Natural killer cell (primary cell): ENCODE measurements at places on chromosomes 5 and 9. TPM values are rescaled to one million over a fixed set of nuclear protein-coding genes. Genes with fewer than 3 reads are reported as not detected.

DNA sequence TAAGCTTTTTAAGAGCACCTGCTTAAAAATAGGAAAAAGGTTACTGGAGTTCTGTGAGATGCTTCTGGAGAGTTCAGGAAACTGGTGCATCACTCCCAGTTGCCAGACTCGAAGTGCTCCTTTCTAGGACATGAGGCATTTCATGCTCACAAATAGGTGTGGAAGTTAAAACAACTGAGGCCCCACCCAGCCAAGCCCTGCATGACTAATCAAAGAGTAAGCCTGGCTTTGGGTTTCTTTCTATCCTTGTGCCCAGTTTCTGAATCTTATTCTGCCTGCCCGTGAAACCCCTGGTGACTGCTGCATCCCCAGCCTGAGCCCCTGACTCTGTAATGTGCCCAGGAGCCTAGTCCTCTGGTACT is 7.7 kb downstream of the SPINK9 start:
- no peaks in the 10 kb centered on the region for H3K36me3 ChIP-seq
- H3K27ac ChIP-seq = no peak overlapping the region
- no peaks in the 10 kb centered on the region for H3K27me3 ChIP-seq
- no peak for DNase-seq
- H3K4me3 ChIP-seq = no peak overlapping the region

DNA sequence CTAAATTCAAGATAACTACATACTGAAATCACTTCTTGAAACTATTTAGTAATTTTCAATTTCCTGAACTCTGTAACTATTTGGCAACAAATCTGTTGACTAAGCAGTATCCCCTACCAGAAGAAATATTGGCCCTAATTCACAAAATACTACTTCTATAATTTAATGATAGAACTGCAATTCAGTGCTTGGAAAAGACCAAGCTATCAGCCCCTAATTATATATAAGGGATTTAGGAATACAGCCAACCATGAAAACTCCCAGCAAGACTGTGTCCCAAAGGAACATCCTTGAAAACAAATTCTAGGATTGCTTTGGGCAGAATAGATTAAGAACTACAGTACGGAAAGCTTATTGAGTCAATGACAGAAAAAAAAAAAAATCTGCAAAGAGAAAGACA is 169.2 kb downstream of the RAB3C start:
- no peak overlapping the region for H3K4me3 ChIP-seq
- no peaks in the 10 kb centered on the region for H3K36me3 ChIP-seq
- no peaks in the 10 kb centered on the region for H3K27me3 ChIP-seq
- no peak overlapping the region for H3K27ac ChIP-seq

DNA sequence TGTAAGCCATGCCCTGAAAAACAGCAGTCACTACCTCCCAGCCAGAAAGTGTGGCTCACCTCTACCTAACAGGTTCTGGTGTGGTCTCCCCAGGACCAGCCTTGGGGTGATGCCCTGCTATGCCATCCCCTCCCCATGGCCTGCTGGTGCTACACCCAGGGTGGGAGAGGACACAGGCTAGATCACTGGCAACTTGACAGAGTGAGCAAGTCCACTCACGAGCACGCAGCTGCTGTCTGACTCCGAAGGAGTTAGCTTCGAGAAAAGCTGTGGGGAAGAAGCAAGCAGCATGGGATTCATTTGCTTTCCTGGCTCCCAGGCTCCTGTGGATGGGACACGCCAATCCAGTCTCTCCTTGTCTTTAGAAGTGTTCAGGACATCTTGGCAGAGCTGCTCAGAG is 102.2 kb downstream of the COL5A1 start:
- no peaks in the 10 kb centered on the region for H3K36me3 ChIP-seq
- no peaks in the 10 kb centered on the region for H3K4me1 ChIP-seq
- H3K4me3 ChIP-seq = no peak overlapping the region
- H3K27ac ChIP-seq = no peak overlapping the region
- no peak for DNase-seq
- no peaks in the 10 kb centered on the region for H3K27me3 ChIP-seq

DNA sequence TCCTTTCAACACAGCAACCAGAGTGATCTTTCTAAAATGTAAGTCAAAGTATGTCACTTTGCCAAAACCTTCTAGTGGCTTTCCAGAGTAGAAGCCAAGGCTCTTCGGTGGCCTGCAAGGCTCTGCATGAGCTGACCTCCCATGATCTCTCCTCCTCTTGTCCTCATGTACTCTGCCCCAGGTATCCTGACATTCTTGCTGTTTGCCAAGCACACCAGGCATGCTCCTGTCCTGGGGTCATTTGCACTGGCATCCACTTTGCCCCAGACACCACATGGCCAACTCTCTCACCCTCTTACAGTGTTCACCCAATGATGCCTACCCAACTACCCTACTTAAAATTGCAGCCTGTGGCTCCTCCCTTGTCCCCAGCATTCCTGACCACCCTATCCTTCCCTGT is 86.3 kb downstream of the ZNF618 start:
- no peak overlapping the region for H3K4me3 ChIP-seq
- no peaks in the 10 kb centered on the region for H3K4me1 ChIP-seq
- H3K27ac ChIP-seq = no peak overlapping the region
- no peak for DNase-seq
- H3K36me3 ChIP-seq = no peaks in the 10 kb centered on the region
- no peaks in the 10 kb centered on the region for H3K27me3 ChIP-seq

DNA sequence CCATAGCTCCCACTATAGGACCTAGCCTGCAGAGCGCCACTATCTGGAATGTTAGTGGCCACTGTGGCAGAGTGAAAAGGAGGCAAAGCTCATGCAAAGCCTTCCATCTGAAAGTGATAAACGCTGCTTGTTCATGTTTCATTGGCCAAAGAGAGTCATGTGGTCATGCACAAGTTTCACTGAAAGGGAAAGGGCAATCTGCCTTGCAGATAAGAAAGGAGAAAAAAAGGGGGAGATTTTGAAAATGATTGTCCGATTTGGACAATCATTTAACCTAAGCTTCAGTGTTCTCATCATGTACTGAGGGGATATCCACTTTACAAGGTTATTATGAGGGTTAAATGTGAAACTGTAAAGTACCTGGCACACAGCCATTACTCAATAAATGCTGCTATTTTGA is 9.0 kb upstream of the MOB3B start:
- DNase-seq = no peak
- H3K4me1 ChIP-seq = no peaks in the 10 kb centered on the region
- no peak overlapping the region for H3K4me3 ChIP-seq
- no peaks in the 10 kb centered on the region for H3K27me3 ChIP-seq

CCL21 gene
- total RNA-seq = not detected

- no peak overlapping the region for H3K4me3 ChIP-seq
- H3K27ac ChIP-seq = no peak overlapping the region
- no peaks in the 10 kb centered on the region for H3K27me3 ChIP-seq
- H3K4me1 ChIP-seq = no peaks in the 10 kb centered on the region
- no peaks in the 10 kb centered on the region for H3K36me3 ChIP-seq
- DNase-seq = no peak
These were observed 80.4 kb downstream of the LRSAM1 start for GRCh38 chr9:127531676-127532075.

BTNL8 gene
- not detected for total RNA-seq

DNA sequence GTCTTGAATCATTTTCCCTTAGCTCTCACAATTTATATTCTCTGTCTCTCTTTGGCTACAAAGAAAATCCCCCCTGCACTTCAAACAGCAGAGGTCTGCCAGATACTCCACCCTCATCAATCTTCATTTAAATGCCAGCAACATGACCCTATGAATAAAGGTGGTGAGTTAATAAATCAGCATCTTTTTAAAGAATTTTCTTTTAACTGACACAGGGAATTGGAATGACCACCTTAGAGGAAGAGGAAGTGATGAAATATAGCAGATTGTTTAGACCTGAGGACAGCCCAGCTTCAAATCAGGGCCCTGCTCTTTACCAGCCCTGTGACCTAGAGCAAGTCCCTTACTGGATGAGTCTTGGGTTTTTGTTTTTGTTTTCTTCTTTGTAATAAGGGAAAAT is 223.1 kb upstream of the PAPPA start:
- no peaks in the 10 kb centered on the region for H3K4me1 ChIP-seq
- H3K27ac ChIP-seq = no peak overlapping the region
- no peaks in the 10 kb centered on the region for H3K27me3 ChIP-seq
- DNase-seq = no peak
- H3K36me3 ChIP-seq = no peaks in the 10 kb centered on the region

MARCOL gene
- total RNA-seq = not detected

- H3K27ac ChIP-seq = no peak overlapping the region
- DNase-seq = no peak
- H3K4me1 ChIP-seq = no peaks in the 10 kb centered on the region
- peaks cover 22% of the 10 kb centered on the region for H3K36me3 ChIP-seq
These were observed 7.2 kb upstream of the RPL26L1 start for GRCh38 chr5:172952034-172952511.

LCNL1 gene
- total RNA-seq = 8.2 TPM

SERINC5 gene
- total RNA-seq = 6.8 TPM

DNA sequence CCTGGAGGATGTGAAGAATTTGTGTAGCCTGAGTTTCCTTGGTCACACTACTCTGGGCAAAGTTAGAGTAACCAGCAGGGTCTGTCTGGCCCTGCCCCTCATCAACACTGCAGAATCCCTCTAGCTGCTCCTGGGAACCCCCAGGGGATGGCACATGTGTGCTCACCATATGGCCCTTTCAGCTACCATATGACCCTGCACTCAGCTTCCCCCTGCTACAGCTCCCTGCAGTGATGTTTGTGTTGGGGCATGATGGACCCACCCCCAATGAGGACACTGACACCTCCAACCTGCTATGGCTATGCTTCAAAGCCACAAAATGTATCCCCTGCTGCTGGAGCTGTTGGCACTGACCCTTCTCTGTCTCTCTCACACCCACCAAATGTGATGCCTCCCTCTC is 152.7 kb downstream of the SNX18 start:
- no peak for DNase-seq
- no peaks in the 10 kb centered on the region for H3K27me3 ChIP-seq
- peaks cover 31% of the 10 kb centered on the region for H3K4me1 ChIP-seq
- no peaks in the 10 kb centered on the region for H3K36me3 ChIP-seq
- no peak overlapping the region for H3K4me3 ChIP-seq
- H3K27ac ChIP-seq = no peak overlapping the region

GRCh38 chr5:1494780-1495524 is 28.8 kb downstream of the LPCAT1 start:
- peaks cover 50% of the 10 kb centered on the region for H3K36me3 ChIP-seq
- peak; percentile 74 for DNase-seq
- H3K27me3 ChIP-seq = no peaks in the 10 kb centered on the region
- H3K27ac ChIP-seq = peak overlapping the region; percentile 92
- peak overlapping the region; percentile 11 for H3K4me3 ChIP-seq
- H3K4me1 ChIP-seq = peaks cover 89% of the 10 kb centered on the region

DNA sequence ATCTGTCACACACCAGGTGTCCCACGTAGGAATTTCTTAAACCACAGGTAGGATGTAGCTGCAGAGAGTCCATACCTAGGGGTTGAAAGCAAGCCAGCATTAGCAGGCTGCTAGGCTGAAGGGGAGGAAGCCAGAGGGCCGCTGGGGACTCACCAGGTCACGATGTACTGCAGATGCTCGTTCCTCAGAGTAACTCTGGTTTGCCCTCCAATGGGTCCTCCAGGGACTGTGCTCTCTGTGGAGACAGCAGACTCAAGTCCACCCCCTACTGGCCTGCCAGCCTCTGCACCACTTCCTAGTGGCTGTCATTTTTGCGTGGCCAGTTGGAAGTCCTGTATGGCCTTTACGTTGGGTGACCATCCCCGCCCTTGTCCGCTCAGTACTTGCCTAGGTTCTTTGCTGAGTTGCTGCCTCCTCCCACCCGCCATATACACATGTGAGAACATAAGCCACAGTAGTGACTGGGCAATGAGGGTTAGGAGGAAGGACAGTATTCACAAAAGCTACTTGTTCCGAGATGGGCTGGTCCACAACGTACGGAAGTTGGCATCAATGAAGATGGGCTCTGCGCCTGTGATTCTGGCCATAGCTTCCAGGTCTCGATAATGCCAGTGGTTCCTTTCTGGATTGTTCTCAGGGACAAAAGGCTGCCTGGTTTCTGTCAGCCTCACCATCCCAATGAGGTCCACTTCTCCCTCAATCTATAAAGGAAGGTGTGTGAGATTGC is 4.1 kb downstream of the RPL7A start:
- H3K4me3 ChIP-seq = no peak overlapping the region
- no peaks in the 10 kb centered on the region for H3K27me3 ChIP-seq
- DNase-seq = no peak
- H3K4me1 ChIP-seq = peaks cover 39% of the 10 kb centered on the region
- peaks cover 50% of the 10 kb centered on the region for H3K36me3 ChIP-seq
- H3K27ac ChIP-seq = no peak overlapping the region

GZMA gene
- 590 TPM for total RNA-seq

RMND5B gene
- total RNA-seq = 9.5 TPM

DNA sequence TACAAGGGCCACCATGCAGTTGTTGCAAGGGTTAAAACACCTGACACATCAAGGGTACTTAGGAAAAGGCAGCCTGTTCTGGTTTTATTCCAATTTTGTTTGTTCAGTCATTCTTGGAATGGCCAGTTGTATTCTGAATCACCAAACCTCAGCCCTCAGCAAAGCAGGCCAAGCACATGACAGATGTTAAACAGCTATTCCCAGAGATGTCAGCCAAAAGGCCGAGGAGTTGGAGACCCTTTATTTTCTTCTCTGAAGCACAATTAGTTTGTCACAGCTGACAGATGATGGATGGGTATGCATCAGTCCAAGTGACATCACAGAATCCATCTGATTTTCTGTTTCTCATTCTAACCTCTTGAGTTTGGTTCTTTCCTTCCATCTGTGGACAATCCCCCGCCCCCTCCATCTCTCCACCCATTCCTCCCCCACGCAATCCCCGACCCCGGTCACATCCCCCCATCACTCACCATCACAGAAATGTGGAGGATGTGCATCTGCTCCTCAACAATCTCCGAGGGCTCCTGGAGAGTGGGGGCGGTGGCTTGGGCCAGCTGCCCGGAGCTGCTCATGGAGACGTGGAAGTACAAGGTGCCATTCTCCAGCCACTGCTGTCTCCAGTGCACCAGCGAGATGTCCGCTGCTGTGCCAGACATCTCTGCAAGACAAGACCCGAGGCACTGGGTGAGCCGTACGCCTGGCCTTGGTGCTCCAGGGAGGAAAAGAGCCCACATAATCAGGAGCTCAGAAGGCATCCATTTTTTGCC is 123.8 kb downstream of the ASTN2 start:
- no peaks in the 10 kb centered on the region for H3K4me1 ChIP-seq
- H3K36me3 ChIP-seq = no peaks in the 10 kb centered on the region
- DNase-seq = no peak
- H3K4me3 ChIP-seq = no peak overlapping the region
- no peaks in the 10 kb centered on the region for H3K27me3 ChIP-seq
- no peak overlapping the region for H3K27ac ChIP-seq

DNA sequence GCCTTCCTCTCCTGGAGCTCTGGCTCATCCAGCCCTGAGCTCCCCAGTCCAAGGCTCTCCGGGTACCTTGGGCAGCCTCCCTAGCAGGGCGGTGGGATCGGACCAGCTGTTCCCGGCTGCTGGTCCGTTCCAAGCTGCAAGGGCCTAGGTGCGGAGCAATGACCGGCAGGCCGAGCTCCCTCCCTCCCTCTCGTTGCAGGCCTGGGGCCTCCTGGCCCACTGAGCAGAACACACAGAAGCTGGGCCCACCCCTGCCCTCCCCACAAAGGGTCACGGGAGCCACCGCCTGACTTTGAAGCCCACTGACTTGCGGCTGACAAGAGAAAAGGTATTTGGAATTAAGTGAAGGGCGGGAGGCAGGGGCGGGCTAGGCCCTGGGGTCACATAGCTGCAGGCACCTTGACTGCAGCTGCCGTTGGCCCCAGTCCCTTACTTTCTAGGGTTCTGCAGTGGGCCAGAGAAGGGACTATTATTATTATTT is 104.7 kb upstream of the IER5L start:
- no peak overlapping the region for H3K27ac ChIP-seq
- no peaks in the 10 kb centered on the region for H3K36me3 ChIP-seq
- H3K4me3 ChIP-seq = no peak overlapping the region
- no peaks in the 10 kb centered on the region for H3K27me3 ChIP-seq
- H3K4me1 ChIP-seq = peaks cover 3% of the 10 kb centered on the region

KIF20A gene
- 0.61 TPM for total RNA-seq

PCA3 gene
- not detected for total RNA-seq

SLC46A2 gene
- 0.64 TPM for total RNA-seq
